ENCODE measurements at places on chromosomes 2 and 18.

GRCh38 chr2:126784045-126784444, 114.6 kb upstream of the TEX51 start:
- DNase-seq: no peak

DNA sequence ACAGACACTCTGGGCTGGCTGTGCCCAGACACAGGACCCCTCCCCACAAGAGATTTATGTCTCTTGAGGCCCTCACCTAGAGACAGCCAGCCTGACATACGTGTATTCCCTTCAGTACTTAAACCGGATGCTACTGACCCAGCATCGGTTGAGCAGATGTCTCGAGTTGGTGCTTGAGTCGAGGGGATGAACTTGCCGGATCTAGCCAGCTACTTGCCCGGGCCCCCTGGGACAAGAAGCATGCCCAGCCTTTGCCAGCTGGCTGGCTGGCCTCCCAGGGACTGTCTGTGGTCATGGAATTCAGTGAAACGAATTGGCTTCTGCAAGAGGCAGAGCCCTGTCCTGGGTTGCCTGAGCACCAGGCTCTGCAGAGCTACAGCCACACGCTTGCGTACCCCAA, 36.0 kb downstream of the DNMT3A start:
- DNase-seq: no peak

DNA sequence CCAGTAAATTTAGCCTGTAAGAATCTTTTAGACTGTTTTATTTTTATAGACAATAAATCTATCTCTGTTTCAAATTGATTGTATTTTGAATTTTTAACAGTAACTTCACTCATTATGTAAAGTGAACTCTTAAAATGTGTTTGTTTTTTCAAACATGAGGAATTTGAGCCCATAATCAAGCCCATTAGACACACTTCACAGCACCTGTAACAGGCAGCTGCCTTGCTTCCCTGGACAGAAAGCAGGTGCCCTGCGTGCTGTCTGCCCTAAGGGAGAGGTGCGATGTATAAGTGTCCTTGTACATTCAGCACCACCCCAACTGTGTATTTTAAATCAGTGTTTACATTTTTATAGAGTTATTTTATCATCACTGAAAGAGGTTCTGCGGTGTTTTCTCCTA, 186.5 kb upstream of the TPO start:
- no peak for DNase-seq

DNA sequence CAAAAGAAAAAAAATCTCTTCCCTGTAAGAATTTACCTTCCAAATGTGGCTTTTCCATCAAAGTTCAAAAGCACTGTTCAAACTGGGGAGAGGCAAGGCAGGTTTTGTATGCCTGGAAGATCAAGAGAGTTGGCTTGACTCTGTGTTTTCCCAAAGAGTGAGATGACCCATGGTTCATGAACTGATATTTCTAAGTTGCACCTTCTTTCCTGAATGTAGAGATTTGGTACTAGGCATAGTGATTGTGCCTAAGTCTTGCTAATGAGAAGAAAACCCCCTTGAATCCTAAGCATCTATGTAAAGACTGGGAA, 23.4 kb upstream of the LPIN1 start:
- no peak for DNase-seq

DNA sequence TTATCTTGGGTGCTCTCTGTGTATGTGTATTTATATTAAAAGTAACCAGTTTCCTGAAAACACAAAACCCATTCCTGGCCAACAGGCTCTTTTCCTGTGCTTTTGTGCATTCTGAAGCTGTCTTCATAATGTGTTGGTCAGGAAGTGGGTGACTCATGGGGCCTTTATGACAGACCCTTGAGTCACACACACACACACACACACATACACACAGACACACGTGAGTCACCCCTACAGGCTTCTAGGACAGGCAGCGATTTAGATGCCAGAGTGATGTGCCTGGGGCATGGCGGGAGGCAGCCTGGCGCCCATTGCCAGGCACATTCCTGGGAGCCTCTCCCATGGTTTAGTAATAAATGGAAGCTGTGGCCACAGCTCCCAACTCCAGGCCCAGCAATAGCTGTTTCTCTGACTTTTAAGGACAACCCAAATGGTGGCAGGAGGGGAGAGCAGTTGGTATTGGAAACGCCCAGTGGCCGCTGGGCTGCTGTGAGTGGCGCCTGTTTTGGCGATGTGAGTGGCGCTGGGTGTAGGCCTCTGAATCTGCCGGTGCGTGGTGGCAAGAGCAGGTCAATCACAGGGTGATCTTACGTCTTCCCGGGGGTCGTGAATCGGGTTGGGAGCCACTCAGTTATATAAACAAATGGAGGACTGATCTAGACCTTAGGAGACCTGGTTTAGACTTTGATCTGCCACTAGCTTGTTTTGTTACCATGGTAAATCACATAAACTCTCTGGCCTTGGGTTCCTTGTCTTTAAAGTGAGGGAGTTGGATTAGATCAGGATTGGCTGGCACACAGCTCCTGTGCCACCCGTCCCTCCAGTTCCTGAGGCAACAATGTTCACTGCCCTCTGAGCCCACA, 150.7 kb upstream of the DLX2 start:
- DNase-seq: peak; percentile 55

DNA sequence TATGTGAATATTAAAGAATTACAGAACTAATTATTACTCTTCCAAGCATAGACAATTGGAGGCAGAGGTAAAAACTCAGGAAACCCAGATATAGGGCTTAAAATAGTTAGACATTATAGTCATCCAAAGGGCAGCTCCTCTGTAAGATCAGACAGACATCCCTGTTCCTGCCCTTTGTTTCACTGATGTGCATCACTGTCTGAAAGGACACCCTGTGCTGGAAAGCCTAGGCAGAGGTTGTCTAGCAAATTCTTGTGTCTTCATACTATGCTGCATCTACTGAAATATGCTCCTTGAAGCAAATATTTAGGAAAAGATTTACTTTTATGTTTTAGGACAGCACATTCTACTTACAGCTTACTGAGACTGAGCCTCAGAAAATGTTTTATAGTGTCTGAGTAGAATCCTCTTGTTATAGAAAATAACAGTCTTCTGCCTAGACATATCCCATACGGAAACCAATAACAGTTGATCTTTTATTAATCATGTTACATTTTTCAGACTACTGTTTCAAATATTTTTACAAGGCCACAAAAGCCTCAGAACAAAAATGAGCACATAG, 977.3 kb upstream of the CDH2 start:
- DNase-seq: no peak

GRCh38 chr2:240868286-240869108, at the start of gene AGXT:
Gene AGXT, plus strand, starts transcription at chr2:240868824. Its CDS starts 42 bp downstream, at chr2:240868866.
- DNase-seq: no peak

DNA sequence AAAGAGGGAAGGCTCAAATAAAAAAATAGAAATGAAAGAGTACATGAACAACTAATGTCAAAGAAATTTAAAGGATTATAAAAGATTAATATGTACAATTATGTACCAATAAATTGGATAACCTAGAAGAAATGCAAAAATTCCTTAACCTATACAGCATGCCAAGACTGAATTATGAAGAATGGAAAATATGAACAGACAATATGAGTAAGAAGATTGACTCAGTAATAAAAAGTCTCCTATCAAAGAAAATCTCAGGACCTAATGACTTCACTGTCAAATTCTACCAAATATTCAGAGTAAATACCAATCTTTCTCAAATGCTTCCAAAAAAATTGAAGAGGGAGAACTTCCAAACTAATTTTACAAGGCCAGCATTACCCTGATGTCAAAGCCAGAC, 120.2 kb upstream of the SPOPL start:
- no peak for DNase-seq

GRCh38 chr18:46253498-46253897, 149.3 kb downstream of the HAUS1 start:
- DNase-seq: no peak

DNA sequence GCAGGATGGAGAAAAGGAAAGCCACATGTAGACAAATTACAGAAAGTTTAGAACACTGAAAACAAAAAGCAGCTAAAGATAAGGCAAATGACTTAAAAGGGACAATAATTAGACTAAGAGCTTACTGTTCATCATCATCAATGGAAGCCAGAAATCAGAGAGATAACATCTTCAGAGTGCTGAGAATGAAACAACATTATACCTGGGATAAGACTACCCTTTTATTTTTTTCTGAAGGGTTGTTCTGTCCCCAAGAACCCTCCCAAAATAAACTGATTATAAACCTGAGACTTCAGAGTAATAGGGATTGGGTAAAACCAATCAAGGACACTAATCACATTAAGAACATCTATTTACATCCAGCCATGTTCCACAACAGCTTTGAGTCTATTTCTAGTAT, 6.9 kb upstream of the NEDD4L start:
- no peak for DNase-seq

- no peak for DNase-seq
Observed at GRCh38 chr2:145849466-145849865, 1329.5 kb upstream of the ZEB2 start.

- DNase-seq: no peak
Observed at GRCh38 chr2:218485986-218486667, 67.2 kb downstream of the VIL1 start.

DNA sequence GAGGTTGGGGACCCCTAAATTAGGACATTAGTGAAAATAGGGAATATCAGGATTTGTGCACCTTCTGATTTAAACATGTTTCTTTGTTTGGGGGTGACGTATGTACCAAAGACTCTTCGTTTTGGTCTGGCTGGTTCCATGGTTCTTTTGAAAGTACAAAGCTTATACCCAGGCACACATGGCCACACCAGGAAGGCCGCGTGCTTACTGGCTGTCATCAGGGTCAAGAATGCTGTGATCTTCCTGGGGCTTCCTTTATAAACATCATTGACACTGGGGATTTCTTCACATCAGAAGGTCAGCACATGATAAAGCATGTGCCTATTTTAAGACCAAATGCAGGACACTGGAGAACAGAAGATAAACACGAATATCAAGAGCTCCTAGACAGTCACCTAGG, 230.6 kb upstream of the ID2 start:
- DNase-seq: no peak

Data from stimulated activated CD4-positive, alpha-beta T cell treated with anti-CD3 and anti-CD28 coated beads, Interleukin-12 subunit alpha, Interleukin-12 subunit beta, amount 100 ng/mL, for 24 hours (primary cell).